M059J (cell line): ENCODE measurements at places on chromosomes 2 and 18.
A peak's percentile ranks its signal among the peaks of the same experiment; 100 is the strongest.

DNA sequence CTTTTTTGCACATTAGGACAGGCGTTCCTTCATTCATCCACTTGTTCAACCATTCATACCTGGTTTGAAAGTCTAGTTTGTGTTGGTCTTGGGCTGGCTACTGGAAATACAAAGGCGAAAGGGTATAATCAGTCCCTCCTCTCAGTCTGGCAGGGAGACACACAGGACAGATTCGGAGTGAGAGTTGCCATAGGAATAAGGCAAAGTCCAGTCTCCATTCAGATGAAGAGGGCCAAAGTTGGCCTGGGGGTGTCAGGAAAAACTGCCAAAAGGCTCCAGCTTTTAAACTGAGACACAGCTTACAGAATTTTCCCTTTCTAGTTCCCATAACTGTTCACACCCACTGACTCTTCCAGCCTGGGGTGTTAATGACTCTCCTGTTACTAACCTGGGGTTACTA is 96.3 kb upstream of the AQP4 start:
- no peak for DNase-seq

GRCh38 chr2:85596486-85597143 is 1.1 kb downstream of the RNF181 start:
- no peak for DNase-seq

DNA sequence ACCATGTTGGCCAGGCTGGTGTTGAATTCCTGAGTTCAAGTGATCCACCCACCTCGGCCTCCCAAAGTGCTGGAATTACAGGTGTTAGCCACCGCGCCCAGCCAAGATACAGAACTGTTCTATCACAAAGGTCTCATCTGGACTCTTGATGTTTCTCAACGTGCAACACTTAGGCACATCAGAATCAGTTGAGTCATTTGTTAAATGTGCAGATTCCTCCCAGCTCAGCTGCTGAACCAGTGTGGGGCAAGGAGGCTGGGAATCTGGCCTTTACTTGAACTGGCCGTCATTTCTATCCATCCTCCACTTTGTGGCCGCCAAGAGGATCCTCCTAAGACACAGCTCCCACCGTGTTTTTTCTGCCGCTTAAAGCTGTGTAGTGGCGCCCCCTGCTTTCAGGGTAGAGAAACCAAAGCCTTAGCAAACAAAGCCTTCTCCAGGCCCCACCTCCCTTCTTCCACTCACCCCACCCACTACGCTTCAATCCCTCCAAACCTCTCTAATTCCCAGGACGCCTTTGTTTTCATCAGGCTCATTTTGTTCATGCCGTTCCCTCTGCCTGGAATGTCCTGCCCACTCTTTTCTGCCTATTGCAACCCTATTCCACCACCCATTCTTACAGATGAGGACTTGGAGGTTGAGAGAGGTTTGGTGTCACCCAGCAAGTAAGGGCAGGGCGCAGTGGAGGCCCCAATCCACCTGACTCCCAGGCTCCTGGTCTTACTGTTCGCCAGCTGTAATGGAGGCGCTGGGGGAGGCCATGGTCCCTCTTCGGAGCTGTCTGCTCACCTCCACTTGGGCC is 776 bp upstream of the SPEG start:
- peak; percentile 25 for DNase-seq

GRCh38 chr18:51480407-51481261 is 283.2 kb upstream of the MEX3C start:
- no peak for DNase-seq

DNA sequence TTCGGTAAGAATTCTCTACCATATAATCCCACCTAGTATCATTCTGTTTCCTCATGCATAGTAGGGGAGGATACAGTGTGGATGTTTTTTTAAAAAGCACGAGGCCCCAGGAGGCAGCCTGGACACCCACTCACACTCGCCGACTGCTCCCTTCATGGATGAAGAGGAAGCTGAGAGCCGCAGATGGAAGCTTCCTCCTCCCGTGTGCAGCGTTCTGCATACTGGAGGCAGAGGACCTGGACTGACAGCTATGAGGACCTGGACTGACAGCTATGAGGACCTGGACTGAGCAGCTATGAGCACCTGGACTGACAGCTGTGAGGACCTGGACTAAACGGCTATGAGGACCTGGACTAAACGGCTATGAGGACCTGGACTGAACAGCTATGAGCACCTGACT is 234.4 kb downstream of the NDUFA10 start:
- DNase-seq = no peak

DNA sequence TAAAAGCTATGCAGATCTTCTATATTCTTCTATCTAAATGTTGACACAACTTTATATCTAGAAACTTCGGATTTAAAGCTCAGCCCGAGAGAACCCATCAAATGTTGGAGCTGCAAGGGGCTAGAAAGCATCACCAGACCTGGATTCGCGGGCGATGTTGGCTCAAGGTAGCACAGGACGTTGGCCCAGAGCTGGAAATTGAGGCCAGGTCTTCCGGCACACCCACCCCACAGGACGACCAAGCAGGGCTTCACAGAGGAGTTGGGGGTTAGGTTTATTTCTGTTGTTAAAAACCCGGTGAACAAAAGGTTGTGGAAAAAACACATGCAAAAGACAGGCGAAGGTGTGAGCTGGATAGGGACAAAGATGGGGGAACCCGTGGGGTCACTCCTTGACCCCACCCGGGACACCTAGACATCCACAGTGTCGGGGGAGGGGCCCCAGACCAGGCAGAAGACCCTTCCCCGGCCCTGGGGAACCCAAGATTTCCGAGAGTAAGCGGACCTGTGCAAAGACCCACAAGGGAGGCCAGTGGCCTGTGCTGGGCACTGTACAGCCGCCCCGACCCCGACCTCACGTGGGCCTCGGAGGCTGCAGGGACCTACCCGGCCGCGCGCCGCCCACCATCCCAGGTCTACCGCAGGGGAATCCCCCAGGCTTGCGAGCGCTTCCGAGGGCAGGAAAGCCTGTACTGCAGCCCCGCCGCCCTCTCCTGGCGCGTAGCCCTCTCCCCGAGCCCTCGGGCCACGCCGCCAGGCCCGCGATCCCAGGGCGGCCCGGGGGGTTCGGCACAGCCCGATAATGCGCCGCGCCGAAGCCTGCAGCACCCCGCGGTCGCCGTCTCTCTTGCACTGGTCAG is 1.8 kb upstream of the AGBL5 start:
- DNase-seq = no peak

DNA sequence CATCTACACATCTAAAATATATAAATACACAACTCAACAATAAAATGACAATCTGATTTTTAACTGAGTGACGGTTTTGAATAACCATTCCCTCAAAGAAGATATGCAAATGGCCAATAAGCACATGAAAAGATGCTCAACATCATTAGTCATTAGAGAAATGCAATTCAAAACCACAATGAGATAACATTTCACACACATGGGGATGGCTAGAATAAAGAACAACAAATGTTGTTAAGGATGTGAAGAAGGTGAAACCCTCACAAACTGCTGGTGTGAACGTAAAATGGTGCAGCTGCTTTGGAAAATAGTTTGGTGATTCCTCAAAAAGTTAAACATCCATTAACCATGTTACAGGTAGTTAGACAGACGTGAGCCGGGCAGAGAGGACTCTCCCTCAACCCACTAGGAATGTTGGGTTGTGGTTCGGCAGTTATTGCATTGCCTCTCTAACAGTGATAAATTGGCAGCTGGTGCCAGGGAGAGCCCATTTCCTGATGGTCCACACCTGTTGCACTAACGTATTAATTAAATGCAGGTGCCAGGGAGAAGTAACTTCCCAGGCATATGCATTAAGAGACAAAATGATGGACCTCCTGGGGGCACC is 22.3 kb upstream of the DUSP2 start:
- peak; percentile 74 for DNase-seq

DNA sequence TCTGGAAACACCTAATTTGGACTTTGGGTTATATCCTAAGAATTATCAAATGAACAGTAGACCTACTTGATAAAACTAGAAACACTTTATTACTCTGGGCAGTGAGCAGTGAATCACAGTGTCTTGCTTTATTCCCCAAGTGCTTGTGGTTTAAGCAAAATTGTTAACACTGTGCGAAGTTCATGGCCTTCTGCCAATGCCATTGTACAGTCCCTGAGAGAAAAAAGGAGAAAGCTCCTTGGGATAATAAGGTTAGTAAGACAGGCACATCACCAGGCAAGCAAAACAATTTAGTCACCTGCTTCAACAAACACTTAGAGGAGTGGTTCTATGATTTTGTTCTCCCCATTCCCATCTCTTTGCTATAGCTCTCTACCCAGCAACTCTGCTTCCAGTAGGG is 39.8 kb downstream of the ADCYAP1 start:
- DNase-seq = peak; percentile 97
